Activated CD8-positive, alpha-beta memory T cell treated with anti-CD3 and anti-CD28 coated beads for 24 hours (primary cell): ENCODE measurements at places on chromosomes 7 and 10.
A peak's percentile ranks its signal among the peaks of the same experiment; 100 is the strongest.

GRCh38 chr10:114083040-114083439 lies 39.4 kb downstream of the ADRB1 start:
- DNase-seq, result no peak

DNA sequence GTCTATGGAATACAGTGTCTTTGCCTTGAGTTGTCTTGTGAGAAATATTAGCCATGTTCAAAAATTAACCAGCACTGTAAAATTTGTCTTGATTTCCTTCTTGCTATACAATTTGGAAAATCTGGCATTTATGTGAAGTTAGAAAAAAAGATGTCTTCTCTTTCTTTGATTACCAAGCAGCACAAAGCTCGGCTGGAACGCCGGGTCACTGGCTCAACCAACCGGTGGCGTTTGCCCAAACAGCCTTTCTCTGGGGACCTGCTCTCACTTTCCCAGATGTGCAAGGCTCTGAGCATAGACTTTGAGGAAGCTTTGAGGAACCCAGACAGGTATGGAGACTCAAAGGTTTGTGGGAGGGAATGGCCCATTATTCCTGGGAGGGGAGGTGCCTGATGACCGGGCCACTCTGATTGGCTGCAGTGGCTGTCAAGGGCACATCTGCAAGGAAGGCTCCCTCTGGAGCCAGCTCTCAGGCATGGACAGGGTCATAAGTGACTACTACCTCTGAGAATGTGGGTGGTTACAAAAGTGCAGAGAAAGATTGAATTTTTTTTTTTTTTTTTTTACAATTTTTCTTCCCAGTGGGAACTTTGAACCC lies 5.6 kb downstream of the BTBD16 start:
- DNase-seq, result no peak

DNA sequence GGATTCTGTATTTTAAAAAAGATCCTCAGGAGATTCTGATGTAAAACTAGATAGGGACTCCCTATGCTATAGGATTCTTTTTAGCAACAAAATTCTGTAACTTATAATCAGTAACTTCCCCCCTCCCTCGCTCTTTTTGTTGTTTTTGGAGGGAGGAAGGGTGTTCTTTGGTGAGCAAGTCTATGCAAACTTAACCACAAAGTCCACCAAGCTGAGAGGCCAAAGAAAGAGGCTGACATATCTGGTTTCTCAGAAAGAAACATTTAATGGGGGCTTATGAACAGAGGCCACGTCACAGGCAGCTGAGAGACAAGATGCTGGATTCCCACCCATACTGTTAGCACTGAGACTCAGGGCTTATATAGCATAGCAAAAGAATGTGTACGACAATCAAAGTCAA lies 14.3 kb upstream of the ABCB5 start:
- no peak for DNase-seq

GRCh38 chr7:44184873-44185446 lies 4.3 kb downstream of the GCK start:
- DNase-seq, result no peak

DNA sequence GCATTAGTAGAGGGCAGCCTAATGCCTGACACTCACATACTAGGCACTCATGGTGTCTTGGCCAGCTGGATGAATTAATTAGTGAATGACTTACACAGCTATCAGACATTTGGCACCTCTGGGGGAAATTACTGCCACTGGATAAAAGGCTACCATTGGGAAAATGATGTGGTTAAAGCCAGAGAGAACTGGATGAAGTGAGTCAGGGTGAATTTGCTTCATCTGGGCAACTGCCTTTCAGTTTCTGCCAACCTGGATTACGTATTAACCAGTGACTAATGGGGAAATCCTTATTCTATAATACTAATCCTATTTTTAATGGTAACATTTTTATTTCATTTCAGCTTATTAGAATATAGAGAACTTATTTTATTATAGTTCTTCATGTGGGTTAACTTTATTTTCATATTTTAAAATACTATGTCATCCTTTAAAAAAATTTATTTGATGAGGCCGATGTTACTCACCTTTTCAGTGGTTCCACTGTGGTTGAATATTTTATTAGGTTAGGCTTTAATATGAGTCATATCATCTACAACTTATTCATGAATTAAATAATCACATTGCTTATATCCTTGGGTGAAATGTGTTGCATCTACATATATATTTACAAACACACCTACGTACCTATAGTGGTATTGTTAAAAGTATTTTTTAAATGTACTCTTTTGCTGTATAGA lies 85.6 kb upstream of the CAPZA2 start:
- no peak for DNase-seq

- DNase-seq, result no peak
Observed at GRCh38 chr7:30852308-30852684, 59.4 kb upstream of the AQP1 start.

- no peak for DNase-seq
Observed at GRCh38 chr7:69895446-69895845, 297.2 kb downstream of the AUTS2 start.

DNA sequence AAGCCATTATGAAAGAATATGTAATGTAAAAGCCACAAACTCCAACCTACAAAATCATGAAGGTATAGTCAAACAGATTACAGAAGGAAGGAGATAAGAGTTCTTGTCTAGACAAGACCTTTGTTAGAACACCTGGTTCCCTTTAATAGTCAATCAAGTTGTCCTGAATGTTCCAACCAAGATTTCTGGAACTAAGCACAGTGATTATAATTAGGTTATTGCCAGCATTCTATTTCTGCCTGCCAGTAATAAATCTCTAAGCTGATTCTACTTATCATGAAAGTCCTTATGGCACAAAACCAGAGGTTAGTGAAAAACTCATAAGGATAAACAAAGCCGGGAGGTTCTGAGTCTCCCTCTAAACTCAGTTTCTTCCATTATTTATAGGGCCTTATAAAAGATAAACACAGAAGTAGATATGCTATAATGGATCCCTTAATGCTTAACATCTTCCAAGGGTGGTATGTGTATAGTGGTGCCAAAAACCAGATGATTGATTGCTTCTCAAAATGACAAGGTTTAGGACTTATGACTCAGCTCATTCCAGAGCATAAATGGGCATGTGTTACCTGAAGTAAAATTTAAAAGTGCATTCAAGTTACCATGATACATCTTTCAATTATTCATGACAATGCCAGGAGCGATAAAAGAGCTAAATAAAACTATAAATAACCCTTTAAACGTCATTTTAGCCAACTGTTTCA lies 237.2 kb downstream of the CSTF2T start:
- DNase-seq, result no peak

DNA sequence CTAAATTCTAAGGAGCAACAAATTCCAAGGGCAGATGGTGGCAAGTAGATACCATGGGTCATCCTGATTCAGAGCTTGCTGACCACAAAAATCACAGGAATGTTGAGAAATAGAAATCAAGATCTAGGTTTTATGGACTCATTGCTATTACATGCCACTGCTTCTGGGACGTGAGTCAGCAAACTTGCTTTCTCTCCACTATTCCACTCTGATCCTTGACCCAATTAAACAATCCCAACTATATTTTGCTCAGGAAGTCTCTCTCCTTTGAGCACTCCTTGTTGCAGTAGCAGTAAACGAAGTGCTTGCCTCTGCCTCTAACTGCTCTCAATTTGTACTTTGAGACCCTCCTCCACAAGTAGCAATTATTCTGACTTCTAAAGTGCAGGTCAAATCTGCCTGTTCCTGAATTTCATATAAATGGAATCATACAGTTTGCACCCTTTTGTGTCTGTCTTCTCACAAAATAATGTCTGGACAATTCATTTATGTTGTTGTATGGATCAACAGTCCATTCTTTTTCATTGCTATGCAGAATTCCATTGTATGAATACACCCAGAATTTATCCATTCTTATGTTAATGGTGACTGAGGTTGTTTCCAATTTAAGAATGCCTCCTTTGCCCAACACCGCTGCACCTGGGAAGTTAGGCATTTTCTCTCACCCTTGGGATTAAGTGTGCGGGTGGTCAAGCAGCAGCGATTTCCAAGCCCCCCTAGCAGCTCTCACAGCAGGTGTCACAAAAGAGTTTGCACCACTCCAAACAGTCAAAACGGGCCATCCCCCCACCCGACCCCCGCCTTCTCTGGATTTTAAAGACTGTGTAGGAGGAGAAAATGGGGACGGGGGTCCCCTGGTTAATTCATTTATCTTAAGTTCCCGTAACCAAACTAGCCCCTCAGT lies 35.9 kb downstream of the ACSM6 start:
- no peak for DNase-seq

- DNase-seq, result no peak
Observed at GRCh38 chr7:16422917-16423316, 1.6 kb upstream of the CRPPA start.

GRCh38 chr7:53504914-53505313 lies 469.5 kb downstream of the POM121L12 start:
- DNase-seq, result no peak

- DNase-seq, result peak; percentile 64
Observed at GRCh38 chr10:43595739-43596298, 10.4 kb upstream of the ZNF485 start.

DNA sequence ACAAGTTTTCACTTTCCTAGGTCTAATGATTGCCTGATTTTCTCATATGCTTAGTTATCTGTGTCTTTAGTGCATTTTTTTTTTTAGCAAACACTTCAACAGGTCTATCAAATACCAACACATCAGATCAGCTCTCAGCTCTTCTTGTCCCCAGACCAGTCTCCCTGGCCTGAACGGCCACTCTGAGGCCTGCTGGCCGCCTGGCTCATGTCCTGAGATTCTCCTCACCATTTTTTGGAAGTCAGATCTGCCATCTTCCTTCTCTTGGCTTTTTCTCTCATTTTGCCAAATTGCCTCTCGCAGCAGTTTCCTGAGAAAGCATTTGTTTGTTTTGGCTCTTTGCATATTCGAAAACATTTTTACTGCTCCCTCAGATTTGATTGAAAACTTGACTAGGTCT lies 29.3 kb downstream of the PPP2R2D start:
- no peak for DNase-seq

- no peak for DNase-seq
Observed at GRCh38 chr10:97332591-97333350, 1.8 kb downstream of the FRAT2 start.

DNA sequence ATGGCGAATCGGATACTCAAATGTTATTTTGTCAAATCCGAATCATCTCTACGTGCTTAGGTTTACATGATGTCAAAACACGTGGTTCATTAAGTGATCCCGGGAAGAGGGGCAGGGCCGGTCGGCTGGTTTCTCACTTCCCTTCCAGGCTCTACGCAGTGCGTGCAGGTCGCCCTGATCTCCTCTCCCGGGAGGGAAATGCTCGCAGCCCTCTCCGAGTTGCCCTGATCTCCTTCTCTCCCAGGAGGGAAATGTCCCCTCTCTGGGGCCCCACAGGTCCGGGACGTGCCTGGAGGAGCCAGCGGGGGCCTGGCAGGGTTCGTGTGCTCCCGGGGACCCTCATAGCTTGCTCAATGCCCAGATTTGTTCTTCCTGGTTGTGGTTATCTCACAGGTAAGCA lies 202.7 kb downstream of the DNAJB6 start:
- DNase-seq, result no peak

DNA sequence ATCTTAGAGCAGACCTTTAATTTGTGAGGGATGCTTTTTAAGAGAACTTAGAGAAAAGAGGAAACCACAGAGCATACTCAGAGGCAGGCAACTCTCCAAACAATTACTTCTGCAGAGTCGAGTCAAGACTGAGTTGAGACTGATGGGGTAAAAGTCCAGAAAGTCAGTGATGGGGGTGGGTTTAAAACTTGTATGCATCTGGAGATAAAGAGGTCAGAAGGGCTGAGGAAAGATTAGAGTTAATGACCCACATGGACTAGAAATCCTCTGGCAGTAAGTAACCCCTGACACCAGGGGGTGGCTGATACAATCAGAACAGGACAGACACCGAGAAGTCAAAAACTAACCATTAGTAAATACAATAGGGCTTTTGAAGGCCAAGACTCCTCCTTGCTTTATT lies 42.4 kb upstream of the SEPTIN7 start:
- DNase-seq, result no peak

GRCh38 chr10:113282564-113282963 lies 270.3 kb upstream of the HABP2 start:
- no peak for DNase-seq

GRCh38 chr10:43099928-43100327 lies 23.1 kb downstream of the RET start:
- DNase-seq, result no peak

DNA sequence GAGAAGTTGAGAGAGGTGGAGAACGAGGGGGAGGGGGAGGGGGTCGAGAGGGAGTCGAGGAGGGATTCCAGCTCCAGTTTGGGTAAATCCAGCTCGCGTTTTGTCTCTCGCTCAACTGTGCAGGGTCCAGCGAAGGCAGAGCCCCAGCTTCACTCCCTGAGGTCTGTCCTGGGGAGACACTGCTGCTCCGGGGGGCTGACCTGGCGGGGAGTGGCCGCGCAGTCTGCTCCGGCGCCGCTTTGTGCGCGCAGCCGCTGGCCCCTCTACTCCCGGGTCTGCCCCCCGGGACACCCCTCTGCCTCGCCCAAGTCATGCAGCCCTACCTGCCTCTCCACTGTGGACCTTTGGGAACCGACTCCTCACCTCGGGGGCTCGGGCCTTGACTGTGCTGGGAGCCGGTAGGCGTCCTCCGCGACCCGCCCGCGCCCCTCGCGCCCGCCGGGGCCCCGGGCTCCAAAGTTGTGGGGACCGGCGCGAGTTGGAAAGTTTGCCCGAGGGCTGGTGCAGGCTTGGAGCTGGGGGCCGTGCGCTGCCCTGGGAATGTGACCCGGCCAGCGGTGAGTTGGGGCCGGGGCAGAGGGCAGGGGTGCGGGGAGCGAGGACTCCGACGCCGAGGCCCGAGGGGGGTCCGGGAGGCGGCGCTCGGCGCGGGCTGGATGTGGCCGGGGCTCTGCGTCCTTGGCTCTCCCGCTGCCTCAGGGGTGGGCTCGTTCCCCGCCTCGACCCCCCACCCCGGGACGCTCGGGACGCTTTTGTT lies at the start of gene TET1:
Gene TET1 (plus strand): TSS at position 152 of the 757 bp plus-strand sequence. CDS start 12,002 bp downstream, outside the sequence.
- DNase-seq, result peak; percentile 68

GRCh38 chr7:39609935-39610263 lies 13.5 kb upstream of the RALA start:
- DNase-seq, result no peak

- DNase-seq, result no peak
Observed at GRCh38 chr7:19119870-19120486, 2.5 kb upstream of the TWIST1 start.

DNA sequence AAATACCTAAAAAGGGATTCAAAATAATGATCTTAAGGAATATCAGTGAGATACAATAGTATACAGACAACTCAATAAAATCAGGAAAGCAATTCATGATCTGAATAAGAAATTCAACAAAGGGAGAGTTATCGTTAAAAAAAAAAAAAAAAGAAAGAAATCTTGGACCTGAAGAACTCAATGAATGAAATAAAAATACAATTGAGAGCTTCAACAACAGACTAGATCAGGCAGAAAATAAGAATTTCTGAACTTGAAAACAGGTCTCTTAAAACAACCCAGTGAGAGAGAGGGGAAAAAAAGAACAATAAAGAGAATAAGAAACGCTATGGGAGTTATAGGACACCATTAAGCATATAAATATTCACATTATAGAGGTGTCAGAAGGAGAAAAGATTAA lies 72.0 kb upstream of the MACROH2A2 start:
- no peak for DNase-seq

- no peak for DNase-seq
Observed at GRCh38 chr7:159138508-159138907, 6.2 kb downstream of the VIPR2 start.

GRCh38 chr7:107169120-107170050 lies 582 bp downstream of the HBP1 start:
- peak; percentile 92 for DNase-seq

GRCh38 chr10:131651674-131652437 lies 249.0 kb upstream of the PPP2R2D start:
- DNase-seq, result peak; percentile 40
